ENCODE measurements at places on chromosomes 11 and 22.

- DNase-seq: no peak
- no peak overlapping the region for H3K4me3 ChIP-seq
- no peaks in the 10 kb centered on the region for H3K27me3 ChIP-seq
- no peak overlapping the region for H3K27ac ChIP-seq
- H3K36me3 ChIP-seq: no peaks in the 10 kb centered on the region
- no peaks in the 10 kb centered on the region for H3K4me1 ChIP-seq
Observed at GRCh38 chr11:110818032-110818687, 105.9 kb upstream of the ARHGAP20 start.

GRCh38 chr22:22014285-22014659 lies 31.7 kb upstream of the TOP3B start:
- no peaks in the 10 kb centered on the region for H3K4me1 ChIP-seq
- H3K27me3 ChIP-seq: peaks cover 5% of the 10 kb centered on the region
- H3K36me3 ChIP-seq: no peaks in the 10 kb centered on the region
- DNase-seq: no peak
- no peak overlapping the region for H3K27ac ChIP-seq

DNA sequence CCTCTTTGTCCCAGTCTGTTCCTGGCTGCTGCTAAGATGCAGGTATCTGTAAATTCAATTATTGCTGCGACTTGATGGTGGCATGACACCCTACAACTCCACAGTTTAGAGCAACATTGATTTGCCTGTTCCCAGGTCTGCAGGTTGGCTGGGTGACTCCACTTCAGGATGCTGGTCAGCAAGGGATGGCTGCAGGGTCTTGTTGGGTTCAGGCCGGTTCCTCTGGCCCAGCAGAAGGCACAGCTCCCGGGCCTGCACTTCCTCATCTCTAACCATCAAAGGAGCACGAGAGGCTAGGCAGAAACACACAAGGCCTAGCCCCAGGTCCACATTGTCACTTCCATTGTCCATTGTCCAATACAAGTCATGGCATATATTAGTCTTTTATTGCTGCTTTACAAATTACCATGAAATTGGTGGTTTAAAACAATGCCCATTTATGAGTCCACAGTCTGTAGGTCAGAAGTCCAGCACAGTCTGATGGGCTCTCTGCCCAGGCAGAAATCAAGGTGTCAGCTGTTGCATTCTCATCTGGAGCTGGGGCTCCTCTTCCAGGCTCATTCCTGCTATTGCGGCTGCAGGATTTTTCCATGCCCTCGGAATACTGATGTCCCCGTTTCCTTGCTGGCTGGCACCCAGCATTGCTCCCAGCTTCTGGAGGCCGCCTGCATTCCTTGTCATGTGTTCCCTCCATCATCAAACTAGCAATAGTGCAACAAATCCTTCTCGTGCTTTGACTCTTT lies 96.6 kb upstream of the LMO1 start:
- H3K4me1 ChIP-seq: no peaks in the 10 kb centered on the region
- no peak for DNase-seq
- no peak overlapping the region for H3K4me3 ChIP-seq
- no peaks in the 10 kb centered on the region for H3K27me3 ChIP-seq

DNA sequence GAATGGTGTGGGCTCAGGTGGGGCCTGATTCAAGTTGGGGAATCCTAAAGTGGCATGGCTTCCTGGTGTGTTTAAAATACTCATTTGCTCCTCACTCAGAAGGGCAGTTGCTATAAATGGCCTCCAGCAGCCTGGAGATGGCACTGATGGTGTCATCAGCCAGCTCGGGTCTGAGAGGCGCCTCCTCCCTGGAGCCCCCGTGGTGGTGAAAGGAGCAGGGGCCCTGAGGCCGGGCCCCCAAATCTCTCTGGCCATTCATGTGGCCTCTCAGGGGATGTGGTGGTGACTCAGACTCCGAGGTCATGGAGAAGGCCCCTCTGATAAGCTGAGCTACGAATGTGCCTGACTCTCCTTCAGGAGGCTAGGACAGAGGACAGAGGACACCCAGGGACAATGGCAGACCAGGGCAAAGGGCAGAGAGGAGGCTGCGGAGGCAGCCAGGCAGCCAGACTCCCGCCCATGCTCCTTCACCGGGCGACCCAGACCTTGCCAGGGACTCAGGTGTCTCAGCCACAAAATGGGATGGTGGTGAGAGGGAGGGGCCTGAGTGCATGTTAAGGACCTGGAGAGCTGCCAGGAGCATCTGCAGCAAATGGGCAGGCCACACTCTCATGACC lies 129.2 kb downstream of the CTTN start:
- H3K27ac ChIP-seq: no peak overlapping the region
- no peaks in the 10 kb centered on the region for H3K36me3 ChIP-seq
- no peak for DNase-seq
- no peak overlapping the region for H3K4me3 ChIP-seq
- no peaks in the 10 kb centered on the region for H3K4me1 ChIP-seq
- no peaks in the 10 kb centered on the region for H3K27me3 ChIP-seq

DNA sequence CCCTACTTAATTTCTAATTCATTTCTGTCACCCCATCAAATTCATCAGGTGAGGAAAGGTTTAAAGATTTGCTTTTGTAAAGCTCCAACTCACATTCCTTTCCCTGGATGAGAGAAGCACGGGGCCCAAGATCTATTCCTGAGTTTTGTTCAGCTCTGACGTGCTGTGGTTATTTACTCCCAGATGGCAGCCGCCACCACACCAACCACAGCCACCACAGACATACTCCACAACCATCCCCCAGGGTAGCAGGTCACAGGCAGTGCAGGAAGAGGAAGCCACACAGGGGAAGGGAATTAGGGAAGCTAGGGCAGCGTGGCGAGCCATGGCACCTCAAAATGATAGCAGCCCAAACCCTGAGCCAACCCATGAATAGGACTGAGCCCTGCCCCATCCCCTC lies 63.5 kb upstream of the CSNK2A3 start:
- H3K27ac ChIP-seq: no peak overlapping the region
- H3K4me1 ChIP-seq: no peaks in the 10 kb centered on the region
- H3K27me3 ChIP-seq: no peaks in the 10 kb centered on the region

- no peak for DNase-seq
- no peaks in the 10 kb centered on the region for H3K27me3 ChIP-seq
- no peak overlapping the region for H3K27ac ChIP-seq
- H3K4me3 ChIP-seq: no peak overlapping the region
- H3K36me3 ChIP-seq: no peaks in the 10 kb centered on the region
Observed at GRCh38 chr11:7427733-7428132, 57.6 kb upstream of the OLFML1 start.

DNA sequence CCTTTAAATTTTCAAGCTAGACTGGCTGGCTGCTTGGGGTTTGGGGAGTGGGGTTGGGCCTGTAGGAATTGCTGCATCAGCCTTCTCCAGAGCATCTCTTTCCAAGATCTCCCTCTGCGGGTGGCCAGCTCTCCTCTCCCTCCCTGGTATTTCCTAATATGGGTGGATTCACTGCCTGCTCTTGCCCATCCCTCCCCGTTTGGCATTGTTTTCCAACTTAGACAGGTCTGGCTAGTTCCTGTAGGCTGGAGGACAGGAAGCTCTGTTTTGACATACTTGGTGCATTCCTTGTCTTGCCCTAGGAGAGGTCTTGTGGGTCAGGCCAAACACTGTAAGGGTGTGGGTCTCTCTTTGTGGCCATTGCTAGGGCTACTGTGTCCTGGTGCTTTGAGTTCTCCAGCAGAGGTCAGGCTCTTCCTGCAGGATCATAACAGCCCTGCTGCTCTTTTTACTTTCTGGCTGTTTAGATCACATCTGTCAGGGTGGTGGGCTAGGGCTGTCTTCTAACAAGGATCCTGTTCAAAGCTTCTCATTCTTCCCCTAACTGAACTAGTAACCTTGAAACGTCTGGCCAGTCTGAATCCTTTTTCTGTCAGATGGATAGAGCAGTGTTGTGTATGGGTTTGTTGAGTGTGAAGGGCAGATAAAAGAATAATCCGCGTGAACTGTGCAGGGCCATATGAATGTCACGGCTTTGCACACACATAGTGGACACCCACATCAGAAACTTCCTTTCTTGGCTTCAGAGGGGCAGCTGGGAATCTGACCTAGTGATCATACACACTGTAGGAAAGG lies 18.3 kb upstream of the MICALL1 start:
- H3K4me1 ChIP-seq: no peaks in the 10 kb centered on the region
- H3K27ac ChIP-seq: no peak overlapping the region
- H3K4me3 ChIP-seq: no peak overlapping the region
- DNase-seq: no peak
